ENCODE measurements at places on chromosomes 7 and 10. TPM values are rescaled to one million over a fixed set of nuclear protein-coding genes. Genes with fewer than 3 reads are reported as not detected.

The DRGX gene
- total RNA-seq, result not detected

The GLI3 gene
- 0.33 TPM for total RNA-seq

The FAM237B gene
- total RNA-seq, result not detected

The OR2A1 gene
- not detected for total RNA-seq

The STOX1 gene
- 0.86 TPM for total RNA-seq

The RET gene
- total RNA-seq, result 0.40 TPM

Data from A549 treated with CpdA at 1 μM for 4 hours (cell line).